Dermis microvascular lymphatic vessel endothelial cell (primary cell): ENCODE measurements at places on chromosomes 13 and 19. TPM values are rescaled to one million over a fixed set of nuclear protein-coding genes. Genes with fewer than 3 reads are reported as not detected.

Gene CRX
- not detected in 2 replicates for total RNA-seq

GRCh38 chr13:45872566-45872965, 21.0 kb upstream of the SIAH3 start:
- no peak for DNase-seq

- no peak for DNase-seq
Measured at GRCh38 chr13:44259045-44260027, 114.3 kb upstream of the SERP2 start.

- DNase-seq = no peak
Measured at GRCh38 chr13:95239283-95239682, 62.0 kb downstream of the ABCC4 start.

GRCh38 chr19:58098682-58098998, 609 bp upstream of the ZSCAN18 start:
- no peak for DNase-seq

Gene LIN37
- 3.0 and 3.8 TPM in 2 replicates for total RNA-seq

Gene LILRA1
- total RNA-seq = not detected in 2 replicates

Gene ZNF846
- total RNA-seq = 3.6 and 5.1 TPM in 2 replicates

Gene CCDC169
- total RNA-seq = 0.63 and 1.3 TPM in 2 replicates

- DNase-seq = no peak
Measured at GRCh38 chr13:81133066-81133465, 792.1 kb upstream of the SPRY2 start.

- DNase-seq = no peak
Measured at GRCh38 chr19:45117671-45118070, 24.7 kb downstream of the PPP1R37 start.
